ENCODE measurements at places on chromosomes 13 and 19.

GRCh38 chr13:52449331-52450011 is 963 bp downstream of the VPS36 start:
- no peak for DNase-seq

DNA sequence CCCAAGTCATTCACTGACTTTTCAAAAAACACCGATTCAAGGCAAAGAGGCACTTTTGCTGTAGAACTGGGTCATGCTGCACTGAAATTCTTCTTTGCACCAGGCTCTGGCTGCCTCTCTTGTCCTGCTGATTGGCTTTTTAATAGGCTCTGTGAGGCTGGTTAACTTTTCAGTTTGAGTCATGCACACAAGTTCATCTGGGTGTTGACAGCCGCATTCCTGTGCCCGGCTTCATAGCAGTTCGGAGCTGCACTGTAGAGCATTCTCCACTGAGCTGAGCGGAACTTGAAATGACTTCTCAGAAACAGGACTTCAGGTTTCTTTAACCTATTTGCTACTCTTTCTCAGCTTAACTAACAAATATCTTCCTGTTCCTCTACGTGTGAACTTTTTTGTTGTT is 978.3 kb downstream of the UQCRFS1 start:
- DNase-seq = no peak

DNA sequence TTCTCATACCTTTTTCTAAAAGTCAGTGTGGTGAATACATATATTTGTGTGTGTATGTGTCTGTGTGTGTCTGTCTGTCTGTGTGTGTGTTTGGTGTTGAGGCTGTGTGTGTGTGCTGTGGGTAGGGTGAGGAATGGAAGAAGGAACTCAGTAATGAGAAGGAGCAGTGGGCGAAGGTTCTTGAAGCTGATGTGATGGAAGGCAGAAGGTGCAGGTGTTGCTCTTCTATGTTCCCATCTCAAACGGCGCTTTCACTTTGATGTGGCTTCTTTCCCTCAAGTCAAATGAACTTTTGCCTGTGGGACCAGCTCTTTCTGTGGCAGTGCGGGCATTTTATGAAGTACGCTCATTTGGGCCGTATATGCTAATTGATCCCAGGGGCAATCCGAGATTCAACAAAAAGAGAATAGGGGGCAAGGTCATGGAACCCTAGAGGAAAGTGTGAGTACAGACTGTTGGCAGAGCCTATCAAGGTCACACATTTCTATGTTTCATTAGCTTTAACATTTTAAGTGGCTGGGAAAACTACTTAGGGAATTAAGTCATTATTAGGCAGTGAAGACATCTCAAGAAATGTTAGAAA is 15.2 kb downstream of the BIVM start:
- no peak for DNase-seq

GRCh38 chr19:22783651-22784410 is at the start of gene ZNF99:
Gene ZNF99 (minus strand): TSS chr19:22784151. CDS start chr19:22784016, 135 bp downstream.
- no peak for DNase-seq

GRCh38 chr13:36207672-36208071 is 6.7 kb downstream of the SOHLH2 start:
- DNase-seq = no peak

Data from LNCaP clone FGC (cell line).